ENCODE measurements at places on chromosomes 2 and 18.

- no peak for DNase-seq
These were observed 84.3 kb upstream of the RAPH1 start for GRCh38 chr2:203619267-203619878.

- DNase-seq, result no peak
These were observed 1167.5 kb downstream of the DPP10 start for GRCh38 chr2:115609978-115610377.

DNA sequence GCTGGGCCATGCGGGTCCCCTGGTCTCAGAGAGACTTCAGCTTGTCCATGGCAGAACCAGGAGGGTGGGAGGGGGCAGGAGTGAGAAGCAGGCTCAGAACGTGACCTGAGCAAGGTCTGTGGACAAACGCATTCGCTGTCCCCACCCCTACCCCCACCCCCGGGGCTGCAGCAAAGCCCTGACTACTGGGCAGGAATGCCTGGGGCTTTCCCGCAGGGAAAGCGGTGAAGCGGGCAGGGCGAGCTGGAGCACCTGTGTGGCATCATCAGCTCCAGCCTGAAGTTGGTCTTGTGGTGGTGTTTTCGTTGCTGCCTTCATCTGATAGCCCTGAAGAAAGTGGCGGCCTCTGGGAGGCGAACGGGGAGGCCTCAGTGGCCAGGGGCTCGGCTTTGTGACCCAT is 26.1 kb upstream of the ALKAL2 start:
- DNase-seq, result no peak

GRCh38 chr2:206597717-206598218 is 44.5 kb upstream of the FAM237A start:
- DNase-seq, result no peak

GRCh38 chr2:71631411-71631931 is 178.1 kb downstream of the DYSF start:
- DNase-seq, result no peak

DNA sequence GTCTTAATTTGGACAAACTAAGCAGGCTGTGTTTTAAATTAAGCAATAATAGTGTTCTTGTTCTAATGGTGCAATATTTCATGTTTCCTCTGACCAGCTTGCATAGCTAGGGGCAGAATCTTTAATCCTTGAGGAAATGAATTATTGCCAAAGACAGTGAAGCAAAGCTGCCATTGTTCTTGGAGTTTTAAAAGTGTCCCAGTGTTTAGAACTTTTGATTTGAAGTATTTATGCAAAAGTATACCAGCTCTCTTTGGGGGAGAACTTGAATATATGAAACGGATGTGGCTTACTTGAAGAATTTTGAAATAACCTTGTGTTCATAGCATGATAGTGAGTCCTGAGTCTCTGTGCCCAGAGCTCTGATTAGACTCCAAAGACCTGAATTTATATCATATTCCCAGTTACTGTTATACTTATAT is 33.4 kb downstream of the ITGA6 start:
- DNase-seq, result no peak

- DNase-seq, result no peak
These were observed 61.3 kb downstream of the SPRED2 start for GRCh38 chr2:65371074-65371434.

- DNase-seq, result no peak
These were observed 723.3 kb downstream of the TSN start for GRCh38 chr2:122478771-122479170.

GRCh38 chr2:201118121-201118960 is 2.4 kb downstream of the CFLAR start:
- peak; percentile 59 for DNase-seq

DNA sequence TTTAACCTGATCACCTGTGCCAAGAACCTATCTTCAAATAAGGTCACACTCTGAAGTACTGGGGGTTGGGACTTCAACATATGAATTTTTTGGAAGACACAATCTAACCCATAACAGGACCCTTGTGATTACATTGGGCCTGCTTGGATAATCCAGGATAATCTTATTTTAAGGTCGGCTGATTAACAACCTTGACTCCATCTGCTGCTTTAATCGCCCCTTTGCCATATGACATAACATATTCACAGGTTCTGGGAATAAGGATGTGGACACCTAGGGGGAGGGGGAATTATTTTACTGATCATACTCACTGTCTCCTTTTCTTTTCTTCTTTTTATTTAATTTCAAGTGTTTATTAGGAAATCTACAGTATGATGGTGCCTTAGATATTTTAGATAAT is 34.8 kb downstream of the CDH20 start:
- DNase-seq, result no peak

DNA sequence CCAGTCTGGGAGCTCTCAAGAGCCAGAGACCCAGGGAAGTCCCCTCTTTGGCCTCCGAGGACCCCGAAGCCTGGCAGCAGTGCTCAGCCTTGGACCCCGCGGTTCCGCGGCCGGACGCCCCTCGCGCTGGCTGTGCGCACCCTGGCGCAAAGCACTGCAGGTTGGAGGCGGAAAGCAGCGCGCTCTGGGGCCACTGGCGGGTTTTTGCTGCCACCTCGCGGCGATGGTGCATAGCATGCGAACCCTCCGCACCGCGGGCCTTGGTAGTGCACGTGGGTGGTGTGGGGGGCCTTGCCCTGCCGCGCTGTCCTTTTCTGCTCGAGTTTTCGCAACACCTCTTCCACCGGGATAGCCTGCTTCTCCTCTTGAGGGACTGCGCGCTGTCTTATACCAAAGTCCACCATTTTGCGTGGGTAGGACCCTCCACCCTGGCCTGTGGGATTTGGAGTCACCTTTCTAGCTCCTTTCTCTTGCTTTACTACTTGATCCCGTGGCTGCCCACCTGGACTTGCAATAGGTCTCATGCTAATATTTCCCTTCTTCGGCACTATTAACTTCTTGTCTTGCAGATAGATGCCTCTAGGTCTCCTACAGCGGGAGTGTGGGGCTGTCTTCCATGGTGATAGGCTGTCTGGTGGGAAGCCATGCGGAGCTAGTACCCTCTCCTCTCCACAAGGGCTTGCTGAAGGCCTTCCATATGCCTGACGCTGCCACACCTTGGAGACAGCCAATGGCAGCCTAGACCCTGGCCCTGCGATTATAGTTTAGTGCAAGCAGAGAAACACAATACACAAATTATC is 14.3 kb downstream of the SIX3 start:
- no peak for DNase-seq

DNA sequence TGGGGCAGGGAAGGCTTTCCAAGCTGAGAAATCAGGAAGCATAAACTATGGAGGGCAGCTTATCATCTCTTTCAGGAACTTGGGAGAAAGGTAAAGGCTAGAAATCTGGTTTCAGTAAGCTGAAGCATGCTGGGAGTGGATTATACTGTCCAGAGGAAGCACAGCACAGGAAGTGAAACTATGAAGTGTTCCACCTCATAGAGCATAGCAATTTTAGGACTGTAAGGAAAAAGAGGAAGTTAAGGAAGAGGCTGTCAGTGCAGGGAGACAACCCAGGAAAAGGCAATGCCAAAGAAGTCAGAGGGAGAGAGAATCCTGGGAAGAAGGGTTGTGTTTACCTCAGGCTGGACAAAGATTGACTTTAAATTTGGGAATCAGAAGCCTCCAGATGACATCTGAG is 51.9 kb downstream of the EFEMP1 start:
- no peak for DNase-seq

DNA sequence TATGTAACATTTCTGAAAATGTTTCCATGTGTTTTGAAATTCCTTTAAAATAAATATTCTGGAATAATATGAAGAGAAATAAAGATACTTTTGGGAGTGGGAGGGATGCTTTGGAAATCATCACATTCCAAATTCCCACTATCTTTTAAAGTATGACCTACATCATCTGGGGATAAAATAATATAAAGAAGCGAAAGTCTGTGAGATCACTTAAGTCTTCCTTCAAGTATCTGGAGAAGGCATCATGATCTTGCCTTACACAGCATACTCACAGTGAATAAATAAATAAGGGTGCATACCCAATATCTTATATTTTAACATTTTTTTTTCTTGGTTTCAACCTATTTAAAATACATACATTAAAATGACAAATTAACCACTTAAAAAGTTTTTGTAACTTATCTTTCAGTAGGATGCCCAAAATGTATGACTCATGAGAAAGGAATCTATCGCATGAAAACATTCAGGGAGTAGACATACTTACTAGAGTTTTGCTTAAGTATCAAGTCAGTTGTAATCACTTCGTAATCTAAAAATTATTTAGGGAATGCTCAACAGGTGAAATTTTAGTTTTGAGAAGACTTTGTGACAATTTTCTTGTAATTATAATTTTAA is 248.3 kb upstream of the COL3A1 start:
- no peak for DNase-seq

- DNase-seq, result no peak
These were observed 185.8 kb downstream of the ANKRD44 start for GRCh38 chr2:197124639-197125390.

DNA sequence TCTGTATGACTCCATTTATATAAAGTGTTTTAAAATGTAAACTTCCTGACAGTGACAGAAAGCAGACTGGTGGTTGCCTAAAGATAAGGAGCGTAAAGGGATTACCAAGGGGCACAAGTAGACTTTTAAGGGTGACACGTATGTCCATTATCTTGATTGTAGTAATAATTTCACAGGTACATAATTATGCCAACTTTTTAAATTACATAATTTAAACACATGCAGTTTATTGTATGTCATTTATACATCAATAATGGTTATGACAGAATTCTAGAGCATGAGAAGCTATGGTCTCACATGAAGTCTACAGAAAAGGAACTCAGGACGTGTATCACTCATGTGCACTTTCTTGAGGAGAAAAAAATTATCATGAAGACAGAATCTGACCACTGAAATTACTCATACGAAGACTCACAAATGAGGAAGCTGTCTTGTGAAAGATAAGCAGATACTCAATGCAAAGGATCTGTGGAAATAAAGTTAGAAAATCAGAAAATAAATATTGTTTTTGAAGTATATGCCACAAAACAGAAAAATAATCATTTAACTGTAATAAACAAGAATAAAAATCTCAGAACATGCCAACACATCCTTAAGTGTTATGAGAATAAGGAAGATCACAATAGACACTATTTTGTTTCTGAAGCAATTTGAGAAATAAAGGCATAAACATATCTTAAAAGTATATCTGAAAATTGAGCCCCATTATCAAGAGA is 84.4 kb downstream of the TMEM131 start:
- DNase-seq, result no peak

DNA sequence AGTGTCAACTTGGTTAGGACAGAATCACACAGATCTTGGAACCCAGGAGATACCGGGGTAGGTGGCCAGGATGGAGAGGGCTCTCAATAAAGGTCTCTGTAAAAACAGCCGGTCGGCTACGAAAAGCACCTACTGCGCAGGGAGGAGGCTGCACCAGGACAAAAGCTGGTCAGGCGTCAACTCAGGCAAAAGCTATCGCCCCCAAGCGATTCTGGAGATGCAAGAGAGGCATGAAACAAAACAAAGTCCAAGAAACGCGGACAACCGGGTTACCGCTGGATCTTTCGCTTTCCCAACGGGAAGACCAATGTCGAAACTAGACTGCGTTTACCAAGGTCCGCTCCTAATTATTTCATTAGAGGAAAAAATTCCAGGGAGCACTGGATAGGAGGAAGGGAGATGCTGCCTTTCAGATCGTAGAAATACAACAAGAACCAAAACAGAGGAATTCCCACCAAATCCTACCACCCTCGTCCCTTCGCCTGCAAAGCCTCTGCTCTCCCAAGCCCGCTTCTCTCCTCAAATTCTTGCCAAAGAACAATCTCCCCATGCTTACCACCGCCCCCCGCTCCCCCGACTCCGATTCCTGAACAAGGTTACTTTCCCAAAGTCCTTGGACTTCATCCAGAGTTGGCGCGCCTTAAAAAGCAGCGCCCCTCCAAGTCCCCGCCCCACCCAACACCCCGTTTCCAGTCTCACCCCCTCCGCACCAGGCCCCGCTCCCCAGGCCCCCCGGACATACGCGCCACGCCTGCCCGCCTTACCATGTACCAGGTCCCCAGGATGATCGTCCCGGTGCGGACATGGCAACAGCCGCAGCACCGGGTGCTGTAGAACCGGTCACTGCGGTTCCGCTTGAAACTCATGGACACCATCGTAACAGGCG is 539 bp downstream of the LAPTM4A start:
- no peak for DNase-seq

DNA sequence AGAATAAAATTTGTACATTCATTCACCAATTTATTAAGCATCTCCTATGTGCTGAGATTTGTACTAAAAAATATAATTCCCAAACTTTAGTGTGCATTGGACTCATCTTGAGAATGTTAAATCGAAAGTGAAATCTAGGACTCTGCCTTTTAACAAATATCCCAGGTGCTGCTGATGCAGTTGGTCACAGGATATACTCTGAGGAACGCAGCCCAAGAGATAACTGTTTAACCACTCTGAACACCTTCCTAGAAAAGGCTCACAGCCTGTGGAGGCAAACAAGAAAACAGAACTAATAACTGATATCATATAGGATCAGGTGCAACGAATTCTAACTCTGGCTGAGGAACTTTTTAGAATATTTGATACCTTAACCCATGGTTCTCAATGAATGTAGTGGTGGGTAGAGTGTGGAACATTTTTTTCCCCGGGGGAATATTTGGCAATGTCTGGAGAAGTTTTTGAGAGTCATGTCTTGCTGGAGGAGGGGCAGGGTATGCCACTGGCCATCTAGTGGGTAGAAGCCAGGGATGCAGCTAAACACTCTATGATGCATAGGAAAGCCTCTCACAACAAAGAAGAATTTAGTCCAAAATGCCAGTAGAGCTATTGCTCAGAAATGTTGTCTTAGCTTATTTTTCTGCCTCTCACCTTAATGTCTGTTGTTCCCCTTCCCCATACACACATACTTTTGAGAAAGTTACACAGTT is 96.5 kb downstream of the EHBP1 start:
- no peak for DNase-seq

DNA sequence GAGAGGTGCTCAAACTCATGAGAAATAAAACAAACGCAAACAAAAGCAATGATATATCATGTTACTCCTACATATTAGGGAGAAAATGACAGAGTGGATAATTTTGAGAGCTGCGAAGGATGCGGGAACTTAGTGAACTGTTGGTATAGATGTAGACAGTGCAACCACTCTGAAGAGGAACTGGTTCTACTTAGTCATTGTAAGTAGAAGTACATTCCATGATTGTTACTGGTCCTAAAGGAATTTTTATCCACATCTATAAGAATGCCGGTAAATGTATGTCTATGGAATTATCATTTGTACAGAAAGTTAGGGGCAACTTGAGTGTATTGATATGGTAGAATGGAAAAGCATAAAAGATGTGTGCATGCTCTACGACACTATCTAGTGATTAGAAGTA is 1238.4 kb downstream of the LRP1B start:
- DNase-seq, result no peak

GRCh38 chr2:30385327-30385726 is 61.7 kb upstream of the LCLAT1 start:
- no peak for DNase-seq

Measured in esophagus squamous epithelium (tissue), 5 donors.